Central memory CD8-positive, alpha-beta T cell (primary cell): ENCODE measurements at places on chromosomes 5 and 9.

GRCh38 chr5:95162231-95162992, 122.5 kb downstream of the MCTP1 start:
- no peak for DNase-seq

- no peak for DNase-seq
Observed at GRCh38 chr9:109912726-109913460, 132.9 kb downstream of the PALM2AKAP2 start.

DNA sequence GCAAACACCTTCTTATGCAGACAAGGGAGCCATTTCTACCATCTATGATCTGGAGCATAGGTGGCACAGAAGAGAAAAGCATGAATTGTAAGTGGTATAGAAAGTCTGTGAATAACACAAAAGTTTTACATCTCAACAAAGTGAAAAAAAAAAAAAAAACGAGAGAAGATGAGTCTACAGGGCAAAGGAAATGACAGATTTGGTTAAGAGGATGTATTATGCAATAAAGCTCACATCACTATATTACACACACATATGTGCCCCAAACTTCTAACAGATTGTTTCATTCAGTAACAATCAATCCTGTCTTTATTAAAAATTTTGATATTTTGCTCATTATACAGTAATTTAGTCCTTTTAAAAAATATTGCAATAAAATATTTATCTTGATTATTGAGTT, 49.8 kb downstream of the CERT1 start:
- DNase-seq = no peak

GRCh38 chr5:149581931-149582768, 852 bp downstream of the ARHGEF37 start:
- DNase-seq = no peak

DNA sequence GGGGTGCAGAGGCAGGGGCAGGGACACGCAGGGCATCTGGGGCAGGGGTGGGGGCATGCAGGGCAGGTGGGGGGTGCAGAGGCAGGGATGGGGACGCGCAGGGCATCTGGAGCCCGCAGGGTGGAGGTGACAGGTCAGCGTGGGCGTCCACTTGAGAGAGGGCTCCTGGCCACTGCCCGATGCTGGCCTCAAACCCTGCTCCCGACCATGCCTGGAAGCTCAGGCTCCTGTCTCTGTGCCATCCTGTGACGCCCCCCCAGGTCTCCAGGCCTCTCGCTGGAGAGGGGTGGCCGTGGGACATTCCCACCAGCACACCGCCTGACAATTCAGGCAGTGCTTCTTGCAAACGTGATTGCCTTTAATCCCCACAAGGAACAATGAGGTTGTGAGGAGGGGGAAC, 33.0 kb downstream of the ZDHHC11B start:
- DNase-seq = no peak

- no peak for DNase-seq
Observed at GRCh38 chr5:156963125-156963524, at the start of gene TIMD4. Gene TIMD4, minus strand, starts transcription at chr5:156963226. Its CDS starts 28 bp downstream, at chr5:156963198.

GRCh38 chr5:165569551-165569950, 2064.1 kb downstream of the MAT2B start:
- DNase-seq = no peak

- DNase-seq = peak; percentile 85
Observed at GRCh38 chr9:133147412-133148198, 16.1 kb downstream of the GBGT1 start.

DNA sequence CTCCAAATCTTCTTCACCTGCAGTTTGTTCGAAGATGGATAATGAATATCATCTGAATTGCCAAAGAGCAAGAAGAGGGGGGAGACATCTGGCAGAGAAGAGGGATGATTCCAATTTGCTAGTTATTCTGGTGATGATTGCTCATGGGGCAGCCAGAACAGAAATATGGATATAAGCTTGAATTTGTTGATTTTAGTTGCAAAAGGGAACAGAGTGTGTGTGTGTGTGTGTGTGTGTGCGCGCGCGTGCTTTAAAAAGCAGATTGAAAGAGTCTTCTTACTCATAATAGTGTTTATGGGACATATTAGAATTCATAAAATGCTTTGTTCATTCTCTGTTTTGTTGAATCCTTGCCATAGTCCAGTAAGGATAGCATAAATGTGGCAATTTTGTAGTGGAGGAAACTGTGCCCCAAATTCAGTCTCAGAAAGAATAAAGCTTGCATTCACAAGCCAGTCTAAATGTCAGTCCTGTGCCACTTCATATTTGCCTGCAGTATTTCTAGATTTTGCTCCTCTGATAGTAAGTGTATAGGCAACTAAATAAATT, 436.3 kb upstream of the KLF4 start:
- DNase-seq = no peak

- DNase-seq = no peak
Observed at GRCh38 chr5:81246697-81247096, 13.6 kb downstream of the CKMT2 start.

DNA sequence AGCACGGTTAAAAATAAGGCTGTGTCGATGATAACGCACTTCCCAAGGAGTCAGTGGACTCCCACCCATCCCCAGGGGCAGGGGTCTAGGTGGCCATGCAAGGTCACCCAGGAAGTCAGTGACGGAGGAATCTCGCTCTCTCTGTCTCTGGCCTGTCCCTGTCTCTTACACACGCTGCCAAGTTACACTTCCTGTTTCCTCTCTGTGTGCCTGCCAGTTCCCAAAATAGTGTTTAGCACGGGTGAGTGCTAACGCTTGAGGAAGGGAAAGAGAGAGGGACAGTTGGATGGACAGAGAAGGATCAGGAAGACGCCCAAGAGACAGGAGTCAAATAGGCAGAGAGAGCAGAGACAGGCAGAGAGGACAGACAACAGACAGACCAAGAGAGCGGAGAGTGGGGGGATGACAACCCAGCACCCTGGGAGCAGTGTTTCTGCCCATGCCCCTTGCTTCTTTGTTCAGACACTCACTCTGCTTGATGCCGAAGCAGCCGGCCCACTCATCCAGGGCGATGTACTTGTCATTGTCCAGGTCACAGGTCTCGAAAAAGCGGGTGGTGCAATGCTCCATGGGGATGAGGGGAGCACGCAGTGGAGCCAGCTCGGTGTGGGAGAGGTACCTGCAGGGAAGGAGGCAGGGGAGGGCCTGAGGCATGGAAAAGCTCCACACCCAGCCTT, 23.0 kb downstream of the SPARC start:
- DNase-seq = no peak

- DNase-seq = no peak
Observed at GRCh38 chr9:73229543-73229942, 77.9 kb downstream of the ANXA1 start.

DNA sequence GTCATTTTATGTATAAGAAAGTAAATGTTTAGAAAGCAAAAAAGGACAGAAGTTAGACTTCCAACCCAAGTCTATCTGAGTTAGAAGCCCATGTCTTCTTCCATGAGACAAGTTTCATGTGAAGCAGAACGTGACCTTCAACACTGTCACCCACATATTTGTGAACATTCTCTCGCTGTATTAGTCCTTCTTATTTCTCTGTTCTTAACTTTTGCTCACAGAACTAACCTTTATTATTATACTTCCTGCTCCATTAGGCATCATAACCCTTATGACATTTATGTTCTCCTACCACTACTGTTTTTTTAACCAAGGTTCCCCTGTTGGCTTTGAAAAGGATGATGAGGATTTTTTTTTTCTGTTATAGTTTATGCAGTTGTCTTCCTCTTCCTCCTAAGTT, 238.8 kb downstream of the ZNF608 start:
- DNase-seq = no peak

DNA sequence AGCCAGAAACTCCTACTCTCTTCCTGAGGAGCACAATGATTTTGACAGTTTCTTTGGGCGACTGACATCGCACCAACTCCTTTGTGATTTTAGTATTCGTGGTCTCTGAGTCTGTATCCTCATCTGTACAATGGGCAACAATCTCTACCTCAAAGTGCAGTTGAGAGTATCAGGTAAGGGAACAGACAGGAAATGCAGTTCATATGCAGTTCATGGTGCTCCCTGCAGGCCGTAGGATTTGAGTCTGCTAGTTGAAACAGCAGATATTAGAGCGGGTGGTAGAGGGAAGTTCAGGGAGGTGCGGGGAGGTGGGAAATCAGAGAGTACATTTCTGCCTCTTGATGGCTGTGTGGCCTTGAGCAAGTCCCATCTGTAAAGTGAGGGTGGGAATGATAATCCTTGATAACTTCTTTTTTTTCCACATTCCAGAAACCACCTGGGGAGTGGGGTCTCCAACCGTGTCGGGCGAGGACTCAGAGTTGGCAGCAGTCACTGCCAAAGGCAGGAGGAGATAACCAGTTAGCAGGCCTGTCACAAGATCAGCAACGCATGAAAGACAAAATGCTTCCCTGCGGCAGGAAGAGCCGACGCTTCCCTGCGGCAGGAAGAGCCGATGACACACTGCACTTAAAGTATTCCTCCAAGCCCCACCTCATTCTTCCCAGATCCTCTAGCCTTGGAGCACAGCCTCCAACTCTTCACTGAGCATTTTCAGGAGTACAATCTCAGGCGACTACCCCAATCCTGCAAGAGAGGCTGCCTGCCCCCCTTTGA, 6.0 kb upstream of the NEK6 start:
- DNase-seq = no peak

DNA sequence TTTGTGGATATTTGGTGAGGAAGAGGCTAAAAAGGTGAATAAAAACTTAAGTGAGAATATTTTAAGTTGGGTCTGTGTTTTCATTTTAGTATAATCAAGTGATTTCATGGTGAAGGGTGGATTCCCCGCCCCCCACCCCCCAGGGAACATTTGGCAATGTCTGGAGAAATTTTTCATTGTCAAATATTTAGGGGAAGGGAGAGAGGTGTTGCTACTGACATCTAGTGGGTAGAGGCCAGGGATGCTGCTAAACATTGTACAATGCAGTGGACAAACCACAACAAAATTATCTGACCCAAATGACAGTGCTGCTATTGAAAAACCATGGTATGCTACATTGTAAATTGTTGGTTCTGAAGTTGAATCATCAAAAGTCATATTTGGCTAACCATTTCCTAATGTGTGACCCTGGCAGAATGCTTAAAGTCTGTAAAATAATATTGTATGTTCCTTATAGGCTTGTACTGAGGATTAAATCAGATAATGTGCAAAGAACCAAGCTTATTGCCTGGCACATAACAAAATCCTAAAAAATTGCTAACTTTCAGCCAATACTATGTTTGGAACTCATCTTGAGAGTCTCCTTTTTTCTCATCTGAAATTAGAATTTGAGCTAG, 5.6 kb downstream of the C5orf24 start:
- DNase-seq = no peak

GRCh38 chr5:132204371-132205135, 23.1 kb downstream of the P4HA2 start:
- no peak for DNase-seq

- no peak for DNase-seq
Observed at GRCh38 chr9:129570450-129571297, 50.2 kb downstream of the C9orf50 start.

DNA sequence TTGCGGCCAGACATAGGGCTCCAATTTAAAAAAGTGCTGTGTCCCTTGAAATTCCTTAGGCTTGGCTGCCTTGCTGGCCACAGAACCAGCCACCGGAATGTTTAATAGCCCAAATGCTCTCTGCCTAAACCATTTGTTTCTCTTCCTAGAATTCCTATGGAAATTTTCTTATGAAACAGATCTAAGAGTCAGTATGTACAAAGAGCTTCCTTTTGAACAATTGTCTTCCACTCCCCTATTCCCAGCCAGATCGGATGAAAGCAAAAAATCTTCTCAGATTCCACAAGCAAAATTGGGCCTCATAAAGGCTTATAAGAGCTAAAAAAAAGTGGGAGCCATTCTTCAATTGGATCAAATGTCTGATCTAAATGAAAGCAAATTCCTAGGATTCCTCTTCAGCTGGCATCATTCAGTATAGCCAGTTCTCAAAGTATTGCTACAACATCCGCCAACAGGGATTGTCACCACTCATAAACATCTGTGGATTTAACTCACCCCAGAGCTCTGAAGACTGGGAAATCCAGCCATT, 104.3 kb downstream of the CEMIP2 start:
- no peak for DNase-seq

- no peak for DNase-seq
Observed at GRCh38 chr9:98597236-98597771, 111.4 kb downstream of the GABBR2 start.

GRCh38 chr5:151196556-151197290, 27.2 kb downstream of the CCDC69 start:
- DNase-seq = no peak

GRCh38 chr5:151618907-151619306, 27.8 kb upstream of the FAT2 start:
- no peak for DNase-seq

GRCh38 chr9:34686732-34687131, 4.3 kb downstream of the CCL19 start:
- no peak for DNase-seq
